SW 1271 (cell line): ENCODE measurements at places on chromosomes 2 and 18.
A peak's percentile ranks its signal among the peaks of the same experiment; 100 is the strongest.

- DNase-seq = no peak
Observed at GRCh38 chr18:68937029-68937599, 139.2 kb downstream of the CCDC102B start.

- no peak for DNase-seq
Observed at GRCh38 chr2:19786408-19787058, 115.2 kb downstream of the TTC32 start.

DNA sequence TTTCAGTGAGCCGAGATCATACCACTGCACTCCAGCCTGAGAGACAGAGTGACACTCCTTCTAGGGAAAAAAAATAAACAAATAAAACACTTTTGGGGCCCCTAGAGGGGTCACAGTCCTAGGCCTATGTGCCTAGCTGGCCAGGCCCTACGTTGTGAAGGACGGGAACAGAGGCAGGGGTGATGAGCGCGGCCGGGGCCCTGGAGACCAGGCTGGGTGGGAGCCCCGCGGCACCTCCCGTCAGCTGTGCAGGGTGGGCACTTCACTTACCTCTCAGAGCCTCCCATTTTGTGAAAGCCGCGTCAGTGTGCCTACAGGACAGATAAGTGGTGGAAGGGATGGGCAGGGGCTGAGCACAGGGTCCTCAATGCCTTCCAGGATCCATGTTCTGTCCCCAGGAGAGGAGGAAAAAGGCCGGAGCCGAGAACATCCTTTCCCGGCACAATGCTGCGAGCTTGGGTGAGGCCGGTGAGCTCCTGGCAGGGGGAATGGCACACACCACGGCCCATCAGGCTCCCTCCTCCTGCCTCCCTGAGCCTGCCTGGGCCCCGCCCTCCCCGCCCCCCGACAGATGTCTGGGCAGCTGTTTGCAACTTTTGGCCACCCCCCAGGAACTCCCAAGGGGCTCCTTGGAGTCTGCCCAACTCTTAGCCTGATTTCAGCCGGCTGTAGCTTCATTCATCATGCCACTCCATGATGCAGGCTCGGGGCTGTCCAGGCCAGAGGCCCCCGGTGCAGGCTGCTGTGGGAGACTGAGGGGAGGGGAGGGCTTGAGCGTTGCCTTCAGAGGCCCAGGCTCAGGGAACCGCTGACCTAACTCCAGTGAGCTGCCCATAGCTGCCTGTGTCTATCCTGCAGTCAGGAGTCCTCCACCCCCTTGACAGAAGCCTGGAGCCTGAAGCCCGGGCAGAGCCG is 196.5 kb downstream of the TFCP2L1 start:
- no peak for DNase-seq

DNA sequence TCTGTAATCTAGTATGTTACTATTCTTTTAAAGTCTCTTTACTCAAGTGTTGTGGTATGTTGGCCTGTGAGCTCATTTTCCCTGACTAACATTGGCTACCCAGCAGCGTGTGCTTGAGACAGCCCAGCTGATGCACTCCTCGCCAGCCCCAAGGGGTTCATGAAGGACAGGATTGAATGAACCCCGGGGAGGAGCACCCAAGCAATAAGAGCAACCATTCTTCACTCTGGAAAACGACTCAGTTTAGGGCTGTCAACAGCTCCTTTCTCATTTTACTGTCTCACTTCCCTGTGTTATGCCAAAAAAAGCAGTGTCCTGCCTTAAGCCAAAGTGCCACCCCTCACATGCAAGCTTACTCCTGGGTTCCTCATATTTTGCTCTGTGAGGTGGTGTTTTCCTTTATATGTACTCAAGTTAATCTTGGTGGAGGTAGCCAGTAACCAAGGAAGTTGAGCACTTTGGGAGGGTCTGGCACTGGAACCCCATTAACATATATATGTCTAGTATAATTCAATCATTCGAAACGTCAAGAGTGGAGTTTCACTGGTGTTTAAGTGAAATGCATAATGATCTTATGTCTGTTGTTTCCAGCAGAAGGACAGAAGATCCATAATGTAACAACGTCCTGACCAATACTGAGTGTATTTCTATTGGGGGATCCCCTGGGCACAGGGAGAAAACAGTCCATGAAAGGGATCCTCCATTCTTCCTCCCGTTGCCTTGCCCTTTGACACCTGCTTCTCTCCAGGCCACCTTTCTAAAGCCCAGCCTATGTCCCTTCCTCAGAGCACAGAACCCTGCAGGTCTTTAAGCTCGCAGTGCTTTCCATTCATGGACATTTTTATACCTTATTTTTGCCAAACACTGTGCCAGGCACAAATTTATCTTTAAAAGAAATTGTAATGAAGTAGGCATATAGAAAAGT is 43.2 kb downstream of the ATIC start:
- no peak for DNase-seq

DNA sequence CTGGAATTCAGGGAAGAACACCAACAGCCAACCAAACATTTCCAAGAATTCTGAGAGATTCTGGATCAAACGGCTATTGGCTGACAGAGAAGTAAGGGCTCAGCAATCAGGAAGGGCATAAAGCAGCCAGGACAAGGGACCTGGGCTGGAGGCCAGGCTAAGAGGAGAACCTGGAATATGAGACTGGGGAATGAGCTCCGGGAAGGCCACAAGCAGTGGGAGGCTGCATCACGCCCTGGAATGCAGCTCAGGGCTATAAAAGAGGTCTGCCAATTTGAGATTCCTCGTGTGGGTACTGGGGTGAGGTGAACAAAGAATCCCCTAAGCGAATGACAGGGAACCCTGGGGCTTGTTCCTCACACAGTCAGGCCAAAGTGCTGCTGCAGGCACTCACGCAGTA is 60.4 kb downstream of the ANO7 start:
- no peak for DNase-seq

DNA sequence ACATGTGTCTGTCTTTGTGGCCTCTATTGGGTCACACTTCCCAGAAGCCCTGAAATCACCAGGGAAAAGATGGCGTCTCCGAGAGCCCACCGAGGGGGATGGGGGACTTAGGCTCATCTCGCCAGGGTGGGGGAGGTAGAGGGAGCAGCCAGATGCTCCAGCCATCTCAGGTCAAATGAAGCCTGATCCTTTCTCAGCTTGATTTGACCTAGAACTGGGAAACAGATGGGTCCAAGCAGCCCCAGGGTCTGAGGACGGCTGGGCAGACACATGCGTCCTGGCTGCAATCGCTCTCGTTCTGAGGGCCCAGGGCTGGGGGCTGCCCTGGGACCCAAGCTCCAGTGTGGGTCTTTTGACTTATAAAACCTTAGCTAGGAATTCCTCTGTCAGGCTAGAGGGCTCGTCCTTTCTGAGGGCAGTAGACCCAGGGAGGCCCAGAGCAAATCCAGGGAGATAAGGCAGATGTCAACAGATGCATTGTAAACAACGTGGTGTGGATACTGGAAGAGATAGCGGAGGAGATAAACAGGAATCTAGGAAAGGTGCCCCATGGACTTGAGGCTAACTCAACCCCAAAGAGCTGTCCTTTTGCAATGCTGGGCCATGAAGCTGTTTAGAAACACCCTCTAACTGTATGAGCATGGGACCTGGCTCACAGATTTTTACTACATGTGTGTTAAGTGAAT is 127.7 kb downstream of the MYCN start:
- DNase-seq = no peak

- no peak for DNase-seq
Observed at GRCh38 chr2:157460384-157460837, 16.5 kb upstream of the CYTIP start.

DNA sequence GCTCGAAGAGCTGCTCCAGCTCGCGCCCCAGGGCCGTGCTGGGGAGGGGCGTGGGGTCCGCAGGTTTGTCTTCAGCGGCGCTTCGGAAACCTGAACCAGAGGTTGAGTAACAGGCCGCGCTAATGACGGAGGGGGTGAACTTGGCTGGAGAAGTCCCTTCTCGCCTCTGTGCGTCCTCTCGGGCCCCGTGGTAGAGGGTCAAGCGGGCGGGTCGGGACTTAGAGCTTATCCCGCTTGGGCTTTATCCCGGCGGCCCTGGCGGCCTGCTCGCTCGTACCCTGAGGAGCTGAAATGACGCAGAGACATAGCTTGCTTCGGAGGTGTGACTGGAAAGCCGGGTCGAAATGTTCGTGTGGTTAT is 479 bp downstream of the RNMT start:
- no peak for DNase-seq

DNA sequence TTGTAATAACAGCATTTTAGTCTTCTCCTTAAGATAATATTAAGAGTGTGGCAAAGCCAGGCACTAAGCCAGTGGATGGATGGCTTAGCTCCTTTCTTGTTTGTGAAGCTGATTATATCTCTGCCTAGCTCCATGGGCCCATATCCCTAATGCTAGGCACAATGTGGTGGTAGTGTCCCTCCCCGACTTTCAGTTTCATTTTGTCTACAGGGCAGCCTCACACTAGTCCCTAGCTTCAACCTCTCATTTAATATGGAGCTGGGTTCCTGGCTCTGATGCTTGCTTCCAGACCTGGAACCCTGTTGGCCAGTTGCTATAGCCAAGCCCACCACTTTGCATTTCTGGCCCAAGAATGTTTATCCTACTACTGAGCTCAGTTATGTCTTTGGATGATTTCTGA is 437.0 kb upstream of the MEIS1 start:
- DNase-seq = no peak

GRCh38 chr2:126657148-126657635 is 1.2 kb downstream of the GYPC start:
- DNase-seq = no peak

DNA sequence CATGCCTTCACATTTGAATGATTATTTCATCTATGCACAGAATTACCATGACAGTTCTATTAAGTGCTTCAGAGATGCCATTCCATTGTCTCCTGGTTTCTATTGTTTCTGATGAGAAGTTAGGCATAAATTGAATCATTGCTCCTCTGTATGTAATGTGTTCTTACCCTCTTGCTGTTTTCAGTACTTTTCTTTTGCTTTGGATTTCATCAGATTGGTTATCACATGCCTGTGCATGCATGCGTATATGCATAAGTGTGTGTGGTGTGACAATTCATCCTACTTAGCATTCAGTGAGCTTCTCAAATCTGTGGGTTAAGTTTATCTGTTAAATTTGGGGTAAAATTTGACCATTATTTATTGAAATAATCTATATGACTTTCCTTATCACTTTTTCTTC is 263.3 kb upstream of the RND3 start:
- DNase-seq = no peak

DNA sequence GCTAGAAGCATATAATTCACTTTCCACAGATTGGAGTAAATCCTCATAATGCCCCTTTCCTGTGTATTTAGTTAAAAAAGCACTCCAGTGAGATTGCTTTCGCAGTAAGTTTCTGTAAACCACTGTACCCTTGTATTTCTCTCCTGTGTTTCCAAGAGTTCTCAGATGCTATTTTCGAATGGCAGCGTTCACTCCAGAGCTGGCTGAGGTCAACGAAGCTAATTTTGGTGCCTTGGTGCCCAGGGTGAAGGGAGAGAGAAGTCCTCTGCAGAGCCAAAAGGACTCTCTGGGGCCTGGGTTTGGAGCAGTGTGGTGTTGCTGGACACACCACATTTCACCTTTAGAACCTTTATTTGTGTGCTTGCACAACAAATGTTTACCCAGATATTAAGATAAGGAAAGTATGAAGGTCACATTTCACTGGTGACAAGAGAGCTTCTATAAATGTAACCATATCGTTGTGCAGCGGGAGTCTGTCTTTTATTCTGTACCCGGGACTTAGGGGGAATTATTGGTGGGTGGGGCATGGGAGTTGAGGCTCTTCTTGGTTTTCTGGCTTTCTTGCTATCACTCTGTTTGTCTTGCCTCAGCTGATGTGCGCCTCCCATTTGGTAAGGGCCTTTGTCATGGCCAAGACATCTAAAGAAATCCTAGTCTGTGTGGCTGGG is 9.9 kb downstream of the EPAS1 start:
- DNase-seq = no peak

DNA sequence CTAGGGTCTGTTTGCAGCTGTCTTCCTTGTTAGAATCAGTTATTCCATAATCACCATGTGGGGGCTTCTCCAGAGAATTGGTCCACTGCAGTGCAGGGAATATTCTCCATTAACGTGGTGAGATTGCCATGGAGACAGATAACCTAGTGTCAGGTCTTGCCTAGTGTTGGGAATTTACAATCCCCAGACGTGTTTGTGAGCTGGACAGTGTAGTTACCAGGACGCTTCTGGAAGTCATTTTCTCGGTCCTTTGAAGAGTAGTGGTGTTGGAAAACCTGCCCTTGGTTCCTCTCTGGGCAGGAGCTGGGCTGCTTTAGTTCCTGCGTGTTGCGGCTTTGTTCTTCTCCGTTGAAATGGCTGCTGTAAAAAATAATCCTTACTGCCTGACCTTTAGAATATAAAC is 68.8 kb upstream of the LYPD6B start:
- DNase-seq = no peak

DNA sequence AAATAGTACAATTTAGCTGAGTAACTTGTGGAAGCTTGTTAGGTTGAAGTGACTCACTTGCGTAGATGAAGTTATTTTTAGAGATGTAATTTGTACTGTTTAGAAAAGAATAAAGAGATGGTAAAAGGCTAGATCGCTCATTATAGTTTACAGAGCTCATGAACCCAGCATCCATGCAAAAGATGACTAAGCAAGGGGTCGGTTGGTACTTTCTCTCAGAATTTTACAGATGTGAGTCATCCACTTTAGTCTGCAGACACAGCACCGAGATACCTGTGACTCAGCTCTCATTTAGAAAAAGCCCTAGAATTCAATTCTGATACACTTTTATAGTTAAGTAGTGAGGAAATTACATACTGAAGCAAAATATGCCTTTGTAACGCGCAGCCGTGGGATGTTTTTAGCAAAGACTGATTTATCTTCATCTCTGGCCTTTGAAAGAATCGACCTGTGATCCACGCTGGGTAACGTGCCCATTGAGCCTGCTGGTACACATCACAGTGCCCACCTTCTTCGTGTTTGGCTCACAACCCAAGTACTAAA is 116.5 kb upstream of the FOSL2 start:
- DNase-seq = peak; percentile 99

DNA sequence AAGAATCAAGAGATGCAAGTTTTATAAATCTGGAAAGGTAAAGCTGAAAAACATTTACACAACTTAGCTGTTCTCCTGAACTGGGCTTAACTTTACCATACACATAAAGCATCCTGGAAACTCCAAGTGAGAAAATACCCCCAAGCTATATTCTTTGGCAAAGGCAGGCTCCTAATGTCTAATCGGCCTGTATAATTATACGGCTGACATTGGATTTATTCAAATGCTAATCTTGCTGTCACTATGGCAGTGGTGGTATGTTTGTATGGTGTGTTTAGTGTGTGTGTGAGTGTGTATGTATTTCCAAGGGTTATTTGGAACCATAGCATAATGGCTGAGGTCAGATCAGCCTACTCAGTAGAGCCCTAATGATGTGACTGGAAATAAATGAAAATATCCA is 1031.8 kb upstream of the ZEB2 start:
- no peak for DNase-seq

- DNase-seq = no peak
Observed at GRCh38 chr18:13043066-13043465, 51.9 kb downstream of the CEP192 start.
